ENCODE measurements at places on chromosomes 4 and X.

DNA sequence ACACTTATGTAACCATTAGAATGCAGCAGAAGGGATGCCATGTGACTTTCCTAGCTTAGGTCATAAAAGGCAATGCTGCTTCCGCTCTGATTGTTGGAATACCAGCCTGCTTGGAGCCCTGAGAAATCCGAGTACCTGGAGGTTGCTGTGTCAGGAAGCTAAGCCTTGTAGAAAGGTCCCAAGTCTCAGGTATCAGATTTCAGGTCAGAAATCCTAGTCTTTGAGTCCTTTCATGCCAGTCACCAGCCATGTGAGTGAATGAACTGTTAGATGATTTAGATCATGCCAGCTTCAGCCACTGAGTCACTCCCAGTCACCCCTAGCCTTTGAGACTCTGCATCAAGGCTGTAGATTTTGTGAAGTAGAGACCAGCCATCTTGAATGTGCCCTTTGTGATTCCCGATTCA, 23.5 kb downstream of the RAP1GDS1 start:
- peak; percentile 5 for DNase-seq

- DNase-seq, result no peak
Measured at GRCh38 chr4:157363360-157363759, 142.8 kb downstream of the GRIA2 start.

DNA sequence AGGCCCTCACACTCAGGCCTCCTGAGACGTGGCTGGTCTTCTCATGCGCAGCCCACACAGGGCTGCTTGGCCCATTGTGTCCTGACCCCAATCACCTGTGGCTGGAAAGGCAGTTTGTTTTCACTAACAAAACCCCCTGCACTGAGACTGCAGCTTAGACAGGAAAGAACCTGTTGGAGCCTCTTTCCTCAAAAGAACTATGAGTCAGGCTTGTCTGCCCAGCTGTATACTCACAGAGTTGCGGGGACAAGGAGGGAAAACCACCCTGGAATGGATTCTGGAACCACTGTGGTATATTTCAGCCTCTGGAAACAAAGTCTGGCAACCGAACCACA, 5.2 kb upstream of the TMEM156 start:
- no peak for DNase-seq

GRCh38 chr4:3077796-3078195, 3.3 kb downstream of the HTT start:
- no peak for DNase-seq

DNA sequence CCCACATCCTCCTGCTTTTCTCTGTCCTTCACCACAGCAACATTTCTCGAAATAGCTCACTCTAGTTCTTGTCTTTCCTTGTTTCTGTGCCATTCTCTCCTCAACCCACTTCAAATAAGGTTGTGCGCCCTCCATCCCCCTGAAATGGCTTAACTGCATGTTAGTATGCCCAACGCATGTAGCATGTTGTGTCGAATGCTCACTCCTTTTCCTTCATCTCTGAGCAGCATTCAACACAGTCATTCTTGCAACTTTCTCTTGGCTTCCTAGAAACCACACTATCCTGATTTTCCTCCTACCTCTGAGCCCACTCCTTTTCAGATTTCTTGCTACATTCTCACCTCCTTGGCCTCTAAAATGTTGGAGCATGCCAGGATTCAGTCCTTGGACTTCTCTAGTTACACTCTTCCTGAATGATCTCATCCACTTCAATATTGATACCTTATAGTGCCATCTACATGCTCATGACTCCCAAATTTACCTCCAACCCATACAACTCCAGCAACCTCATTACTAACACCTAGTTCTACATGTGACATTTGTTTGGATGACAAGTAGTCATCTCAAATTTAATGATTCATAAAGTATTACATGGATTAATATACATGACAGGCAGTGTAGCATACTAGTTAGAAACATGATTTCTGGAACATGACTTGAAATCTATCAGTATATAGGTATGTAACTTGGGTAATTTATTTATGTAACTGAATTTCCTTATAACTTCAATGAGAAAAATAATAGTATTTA, 22.3 kb downstream of the RBMX start:
- DNase-seq, result no peak

DNA sequence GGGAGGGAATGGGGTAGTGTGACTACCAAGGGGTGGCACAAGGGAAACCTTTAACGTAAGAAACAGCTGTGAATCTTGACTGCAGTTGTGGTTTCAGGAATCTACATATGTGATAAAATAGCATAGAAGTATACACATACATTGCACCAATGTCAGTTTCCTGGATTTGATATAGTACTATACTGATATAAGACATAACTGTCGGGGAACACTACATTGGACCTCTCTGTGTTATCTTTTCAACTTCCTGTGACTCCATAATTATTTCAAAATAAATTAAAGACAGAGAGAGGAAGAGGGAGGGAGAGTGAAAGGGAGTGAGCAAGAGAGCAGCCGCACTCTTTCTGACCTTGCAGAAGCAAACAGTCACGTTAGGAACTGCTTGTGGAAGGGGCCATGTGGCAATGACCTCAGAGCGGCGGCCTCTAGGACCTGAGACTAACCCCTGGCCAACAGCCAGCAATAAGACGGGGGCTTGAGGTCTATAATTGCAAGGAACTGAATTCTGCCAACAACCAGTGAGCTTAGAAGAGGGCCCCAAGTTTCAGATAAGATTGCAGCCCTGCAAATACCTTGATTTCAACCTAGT, 47.4 kb downstream of the NALF2 start:
- DNase-seq, result no peak

DNA sequence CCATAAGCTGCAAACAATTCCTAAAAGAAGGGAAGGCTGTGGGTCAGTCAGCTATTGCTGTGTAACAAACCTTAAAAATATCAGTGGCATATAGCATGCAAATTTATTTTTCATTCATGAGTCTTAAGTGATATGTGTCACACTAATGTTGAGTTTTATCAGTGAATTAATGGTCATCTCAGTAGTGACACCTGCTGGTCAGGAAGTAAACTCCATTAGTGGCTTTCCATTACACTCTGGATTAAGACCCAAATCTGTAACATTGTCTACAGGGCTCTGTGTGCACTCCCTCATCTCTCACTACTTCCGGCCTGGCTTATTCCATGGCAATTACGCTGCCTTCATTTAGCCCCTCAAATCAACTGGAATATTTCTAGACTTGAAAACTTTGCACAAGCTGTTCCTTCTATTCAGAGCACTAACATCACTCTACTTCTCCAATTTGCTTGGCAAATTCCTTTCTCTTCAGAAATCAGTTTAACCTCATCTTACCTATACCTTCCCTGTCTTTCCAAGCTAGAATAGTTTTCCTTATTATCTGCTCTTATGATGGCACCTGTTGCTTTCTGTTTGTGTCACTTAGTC, 217.3 kb upstream of the TAPT1 start:
- no peak for DNase-seq

GRCh38 chrX:85111347-85111746, 107.7 kb downstream of the APOOL start:
- no peak for DNase-seq

DNA sequence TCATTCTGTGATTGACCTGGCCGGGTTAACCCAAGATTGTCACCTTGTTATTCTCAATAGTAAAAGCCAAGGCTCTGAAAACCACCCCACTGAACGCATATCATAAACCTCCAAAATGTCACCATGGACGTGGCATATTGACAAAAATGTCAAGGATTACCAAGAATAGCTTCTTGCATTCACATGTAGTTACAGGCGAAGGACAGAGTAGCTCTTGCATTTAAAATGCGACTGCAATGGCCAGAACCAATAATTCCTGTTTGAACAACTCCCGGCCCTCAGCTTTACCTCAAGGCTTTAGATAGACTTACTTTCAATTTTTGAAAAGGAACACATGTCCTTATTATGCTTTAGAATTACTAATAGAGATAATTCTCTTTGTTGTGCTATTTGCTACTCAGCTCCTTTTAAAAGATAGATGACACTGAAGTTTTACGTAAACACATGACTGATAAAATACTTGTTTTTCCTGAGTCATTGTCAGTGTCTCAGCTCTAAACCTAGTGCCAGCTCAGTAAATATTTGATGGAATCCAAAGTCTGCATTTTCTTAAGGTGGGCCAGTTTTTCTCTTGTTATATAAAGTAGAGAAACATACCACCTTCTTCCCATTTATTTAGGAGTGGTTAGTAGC, 66.3 kb downstream of the CLDN34 start:
- DNase-seq, result no peak

DNA sequence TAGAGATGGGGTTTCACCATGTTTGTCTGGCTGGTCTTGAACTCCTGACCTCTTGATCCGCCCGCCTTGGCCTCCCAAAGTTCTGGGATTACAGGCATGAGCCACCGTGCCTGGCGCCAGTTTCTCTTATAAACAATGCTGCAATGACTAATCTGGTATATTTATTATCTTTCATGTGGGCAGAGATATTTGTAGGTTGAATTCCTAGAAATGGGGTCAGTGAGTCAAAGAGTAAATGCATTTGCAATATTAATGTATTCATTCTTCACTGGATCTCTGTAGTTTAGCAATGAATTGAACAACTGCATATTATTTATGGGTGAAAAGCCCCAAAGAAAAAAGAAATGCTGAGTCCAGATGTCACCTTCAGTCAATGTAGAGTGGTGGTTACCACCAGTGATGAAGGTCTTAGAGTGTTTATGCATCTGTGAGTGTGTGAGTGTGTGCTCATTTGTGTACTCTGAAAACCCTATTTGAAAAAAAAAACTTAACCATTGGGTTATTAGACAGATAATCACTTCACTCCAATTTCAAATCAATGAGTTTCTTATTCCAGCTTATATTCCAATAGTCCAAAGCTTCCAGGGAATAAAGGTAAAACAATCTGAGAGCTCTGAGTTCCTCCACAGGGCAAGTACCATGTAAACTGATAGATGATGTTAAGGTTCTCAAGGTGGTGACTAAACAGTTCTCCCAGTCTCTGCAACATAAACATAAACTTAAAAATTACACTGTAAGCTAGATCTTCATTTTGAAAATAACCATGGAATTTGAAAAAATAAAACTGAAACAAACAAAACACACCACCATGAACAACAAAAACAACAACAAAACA, 22.6 kb upstream of the CD38 start:
- DNase-seq, result no peak

DNA sequence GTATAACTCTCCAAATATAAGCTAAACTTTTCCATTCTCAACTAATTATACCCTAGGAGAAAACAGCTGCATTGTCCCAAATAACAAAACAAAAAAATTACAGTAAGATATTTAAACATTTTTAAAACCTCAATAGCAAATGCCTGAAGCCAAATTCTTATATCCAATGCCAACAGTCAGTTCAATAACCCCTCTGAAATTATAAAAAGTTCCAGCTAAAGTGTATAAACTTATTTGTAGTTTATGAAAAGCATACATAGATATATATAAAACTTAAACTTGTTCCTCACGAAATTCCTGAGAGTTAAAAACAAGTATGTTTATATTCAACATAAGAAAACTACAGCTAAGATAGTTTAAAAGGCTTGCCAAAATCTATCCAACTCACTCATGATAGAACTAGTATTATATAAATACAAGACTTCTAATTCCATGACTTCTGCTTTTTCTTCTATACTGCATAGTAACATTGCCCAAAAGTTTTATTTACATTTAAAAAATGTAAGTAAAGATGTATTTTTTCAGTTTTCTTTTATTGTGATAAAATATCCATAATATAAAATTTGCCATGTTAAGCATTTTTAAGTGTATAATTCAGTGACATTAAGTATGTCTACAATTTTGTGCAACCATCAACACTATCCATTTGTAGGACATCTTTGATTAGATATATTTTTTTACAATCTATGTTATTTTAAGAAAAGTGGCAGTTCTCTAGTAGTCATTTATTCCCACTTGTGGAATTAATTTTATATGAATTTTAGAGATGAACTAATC, 72.8 kb downstream of the PPA2 start:
- no peak for DNase-seq

DNA sequence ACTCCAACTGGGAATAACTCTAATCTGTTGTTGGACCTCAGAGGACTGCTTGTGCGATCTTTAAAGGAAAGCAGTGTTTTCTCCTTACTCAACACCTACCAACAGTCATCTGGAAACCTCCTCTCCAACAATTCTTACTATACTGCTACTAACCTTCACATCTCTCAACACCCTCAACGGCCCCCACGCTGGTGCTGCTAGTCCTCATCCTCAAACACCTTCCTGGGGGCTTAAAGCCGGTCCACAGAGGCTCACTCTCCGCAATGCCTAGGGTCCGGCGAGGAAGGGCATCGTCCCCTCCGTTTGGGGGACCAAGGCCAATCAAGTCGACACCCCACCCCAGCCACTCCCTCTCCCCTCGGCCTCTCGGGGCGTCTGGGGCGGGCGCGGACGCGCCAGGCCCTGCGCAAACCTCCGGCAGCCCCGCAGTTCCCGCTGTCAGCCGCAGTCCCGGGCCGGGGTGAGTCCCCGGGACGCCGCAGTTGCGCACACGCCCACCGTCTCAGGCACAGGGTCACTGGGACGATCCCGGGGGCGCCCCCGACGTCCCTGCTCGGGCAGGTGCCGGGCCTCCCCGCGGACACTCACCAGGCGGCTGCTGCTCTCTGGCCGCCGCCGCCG, 418 bp downstream of the TAB3 start:
- DNase-seq, result no peak

DNA sequence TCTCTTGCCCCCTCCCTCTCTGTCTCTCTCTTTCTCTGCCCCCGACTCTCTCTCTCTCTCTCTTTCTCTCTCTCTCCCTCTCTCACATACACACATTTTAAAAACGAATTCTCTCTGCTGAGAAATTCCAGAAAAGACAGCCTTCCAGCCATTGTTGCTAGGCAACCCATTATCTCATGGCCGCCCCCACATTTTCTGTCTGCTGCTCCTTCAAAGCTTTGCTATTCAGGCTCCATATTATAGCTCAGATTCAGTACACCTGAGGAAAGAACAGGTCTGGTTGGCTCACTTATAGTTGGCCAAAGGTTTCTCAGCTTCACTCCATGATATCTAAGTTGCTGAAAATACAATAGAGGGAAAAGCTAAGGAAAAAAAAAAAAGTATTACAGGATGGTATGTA, 174.4 kb upstream of the RADX start:
- DNase-seq, result no peak

DNA sequence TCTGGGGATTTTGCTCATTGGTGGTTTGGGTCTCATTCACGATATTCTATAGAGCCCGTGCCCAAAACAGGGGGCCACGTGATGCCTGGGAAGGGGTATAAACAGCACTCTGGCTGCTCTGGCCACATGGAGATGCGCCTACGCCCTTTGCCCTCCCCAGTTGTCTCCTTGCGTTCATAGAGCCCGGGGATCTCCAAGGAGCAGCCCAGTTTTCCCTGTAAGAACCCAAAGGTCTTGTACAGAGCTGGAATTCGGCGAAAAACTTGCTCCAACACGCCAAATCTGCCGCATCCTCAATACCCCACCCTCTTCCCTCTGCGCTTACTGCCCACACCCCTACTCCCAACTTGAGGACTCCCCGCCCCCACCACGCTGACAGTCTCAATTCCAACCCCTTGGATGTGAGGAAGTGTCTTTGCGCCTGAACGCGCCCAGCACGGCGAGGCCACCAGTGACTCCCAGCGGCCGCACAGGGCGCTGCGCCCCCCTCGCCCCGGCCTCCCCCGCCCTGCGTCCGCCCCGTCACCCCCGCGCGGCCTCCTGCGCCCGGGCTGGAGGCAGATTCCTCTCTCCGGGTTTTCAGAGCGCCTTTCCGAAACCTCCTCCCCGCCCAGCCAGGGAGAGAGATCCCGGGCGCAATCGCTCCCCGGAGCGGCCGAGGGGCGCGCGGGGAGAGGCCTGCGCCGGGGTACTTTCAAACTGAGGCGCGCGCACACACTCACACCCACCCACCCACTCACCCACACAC, at the start of gene NHS:
Gene NHS, plus strand, starts transcription at position 582 of the 748 bp plus-strand sequence. CDS start 558 bp downstream, outside the sequence.
- DNase-seq, result peak; percentile 90

- DNase-seq, result no peak
Measured at GRCh38 chrX:109626637-109627036, 1.7 kb upstream of the KCNE5 start.

GRCh38 chrX:36986231-36986630, 21.9 kb upstream of the FAM47C start:
- peak; percentile 34 for DNase-seq
